Right renal cortex interstitium (tissue), 3 donors: ENCODE measurements at places on chromosomes 2 and 18.

DNA sequence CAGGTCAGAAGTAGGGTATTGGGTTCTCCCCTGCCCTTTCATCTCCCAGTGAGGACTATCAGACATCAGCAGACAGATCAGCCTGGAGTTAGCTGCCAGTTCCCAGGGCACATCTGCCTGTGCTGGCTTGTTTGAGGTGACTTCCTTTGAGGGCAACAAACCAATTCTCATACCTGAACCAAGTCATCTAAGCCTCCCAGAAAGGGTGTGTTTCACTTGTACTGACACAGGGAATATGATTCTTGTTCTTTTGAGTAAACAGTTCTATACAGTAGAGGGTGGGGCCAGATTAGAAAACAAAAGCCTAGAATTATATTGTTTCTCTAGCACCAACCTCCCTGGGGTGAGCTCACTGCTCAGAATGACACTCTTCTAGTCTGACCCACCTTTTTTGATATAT is 591.9 kb downstream of the SLC4A3 start:
- no peak for DNase-seq

- DNase-seq: no peak
These were observed 323.5 kb upstream of the SKOR2 start for GRCh38 chr18:47574966-47575365.

DNA sequence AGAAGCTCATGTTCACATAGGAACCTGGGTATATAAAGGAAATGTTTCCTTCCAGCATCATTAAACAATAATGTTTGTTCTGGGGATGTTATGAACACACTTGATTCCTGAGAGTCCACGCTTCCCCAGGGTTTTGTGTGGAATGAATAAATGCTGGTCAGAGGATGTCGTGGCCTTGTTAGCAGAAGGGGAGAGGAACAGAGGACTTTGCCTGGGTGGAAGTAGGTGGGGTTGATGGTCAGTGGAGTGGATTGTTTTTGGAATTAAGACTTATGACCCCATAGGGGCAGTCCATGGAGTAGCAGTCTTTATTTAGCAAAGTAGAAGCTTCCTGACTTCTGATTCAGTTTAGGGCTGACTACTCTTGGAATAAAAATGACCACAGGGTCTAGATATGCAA is 139.6 kb downstream of the MYO1B start:
- no peak for DNase-seq

DNA sequence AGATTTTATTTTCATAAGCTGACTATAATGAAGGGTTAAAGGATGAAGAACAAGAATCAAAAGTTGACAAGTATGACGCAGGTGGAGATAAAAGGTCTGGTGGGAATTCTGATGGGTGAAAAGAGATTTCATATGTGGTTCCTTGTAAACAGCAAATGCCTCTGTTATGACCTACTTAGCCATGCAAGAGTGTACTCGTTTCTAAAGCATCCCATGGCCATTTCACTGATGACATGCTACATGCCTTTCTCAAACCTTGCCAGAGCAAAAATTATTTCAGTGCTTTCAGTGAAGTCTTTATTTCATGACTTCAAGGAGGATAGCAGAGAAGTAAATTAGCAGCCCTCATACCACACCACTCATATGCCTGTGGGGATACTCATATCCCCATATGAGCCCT is 71.7 kb downstream of the FEZ2 start:
- DNase-seq: no peak

- DNase-seq: no peak
These were observed 10.0 kb downstream of the ZNF24 start for GRCh38 chr18:35334212-35334611.

DNA sequence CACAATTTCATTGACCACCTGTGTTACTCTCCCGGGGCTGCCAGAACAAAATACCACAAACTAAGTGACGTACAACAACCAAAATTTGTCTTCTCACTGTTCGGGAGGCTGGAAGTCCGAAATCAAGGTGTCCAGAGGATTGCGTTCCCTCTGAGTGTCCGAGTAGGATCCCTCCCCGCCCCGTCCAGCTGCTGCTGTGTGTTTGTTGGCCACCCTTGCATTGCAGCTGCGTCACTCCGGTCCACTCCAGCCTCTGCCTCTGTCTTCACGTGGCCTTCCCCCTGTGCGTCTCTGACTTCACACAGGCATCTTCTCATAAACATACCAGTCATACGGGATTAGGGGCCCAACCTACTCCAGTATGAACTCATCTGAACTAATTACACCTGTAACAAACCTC is 251.8 kb upstream of the SMIM21 start:
- no peak for DNase-seq

DNA sequence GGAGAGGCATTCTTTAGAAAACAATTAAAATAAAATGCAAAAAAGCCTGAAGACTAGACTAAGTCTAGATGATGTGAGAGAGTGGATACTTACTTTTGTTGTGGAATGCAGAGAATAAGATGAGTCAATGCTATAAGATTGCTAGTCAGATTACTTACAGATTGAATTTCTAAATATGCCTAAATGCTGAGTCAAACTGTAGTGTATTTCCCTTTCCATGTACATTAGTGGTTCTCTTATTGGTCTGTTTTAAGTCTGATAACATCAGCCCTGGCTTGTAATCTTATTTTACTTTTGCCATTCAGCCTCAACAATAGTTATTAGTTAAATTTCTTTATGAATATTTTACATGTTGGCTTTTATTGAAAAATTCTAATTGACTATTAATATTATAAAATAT is 702.7 kb downstream of the SOCS6 start:
- no peak for DNase-seq

DNA sequence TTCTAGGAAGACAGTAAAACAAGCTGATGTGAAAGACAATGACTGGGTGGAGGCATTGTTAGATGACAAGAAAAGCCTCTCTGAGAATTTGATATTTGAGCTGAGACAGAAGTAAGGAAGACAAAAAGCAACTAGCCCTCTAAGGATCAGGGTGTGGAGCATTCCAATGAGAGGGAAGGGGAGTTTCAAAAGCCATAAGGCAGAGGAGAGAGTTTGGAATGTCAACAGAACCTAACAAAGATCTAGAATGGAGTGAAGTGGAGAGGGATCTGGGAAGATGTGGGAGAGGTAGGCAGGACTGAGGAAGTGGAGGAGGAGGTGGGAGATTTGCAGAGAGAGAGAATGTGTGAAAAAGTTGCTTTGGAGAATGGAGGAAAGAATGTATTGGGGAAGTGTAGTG is 17.3 kb upstream of the ASXL2 start:
- DNase-seq: no peak

DNA sequence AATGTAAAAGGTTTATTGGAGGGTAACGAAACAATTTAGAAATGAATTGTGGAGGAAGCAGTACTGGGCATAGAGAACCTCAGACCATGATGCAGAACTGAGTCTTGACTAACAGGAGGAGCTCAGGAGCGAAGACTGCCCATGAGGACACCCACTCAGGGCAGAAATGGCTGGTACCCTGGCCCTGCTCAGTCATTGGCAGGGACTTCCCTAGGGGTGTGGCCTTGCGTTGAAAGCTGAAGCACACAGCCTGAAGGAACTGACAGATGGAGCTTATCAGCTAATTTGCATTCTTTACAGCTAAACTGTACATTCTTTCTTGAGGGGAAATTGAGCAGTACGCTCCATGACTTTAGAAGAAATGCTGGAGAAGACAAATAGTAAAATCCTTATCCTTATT is 57.1 kb downstream of the PDK1 start:
- peak; percentile 16 for DNase-seq
